ENCODE measurements at places on chromosomes 1 and 21.
A peak's percentile ranks its signal among the peaks of the same experiment; 100 is the strongest.

DNA sequence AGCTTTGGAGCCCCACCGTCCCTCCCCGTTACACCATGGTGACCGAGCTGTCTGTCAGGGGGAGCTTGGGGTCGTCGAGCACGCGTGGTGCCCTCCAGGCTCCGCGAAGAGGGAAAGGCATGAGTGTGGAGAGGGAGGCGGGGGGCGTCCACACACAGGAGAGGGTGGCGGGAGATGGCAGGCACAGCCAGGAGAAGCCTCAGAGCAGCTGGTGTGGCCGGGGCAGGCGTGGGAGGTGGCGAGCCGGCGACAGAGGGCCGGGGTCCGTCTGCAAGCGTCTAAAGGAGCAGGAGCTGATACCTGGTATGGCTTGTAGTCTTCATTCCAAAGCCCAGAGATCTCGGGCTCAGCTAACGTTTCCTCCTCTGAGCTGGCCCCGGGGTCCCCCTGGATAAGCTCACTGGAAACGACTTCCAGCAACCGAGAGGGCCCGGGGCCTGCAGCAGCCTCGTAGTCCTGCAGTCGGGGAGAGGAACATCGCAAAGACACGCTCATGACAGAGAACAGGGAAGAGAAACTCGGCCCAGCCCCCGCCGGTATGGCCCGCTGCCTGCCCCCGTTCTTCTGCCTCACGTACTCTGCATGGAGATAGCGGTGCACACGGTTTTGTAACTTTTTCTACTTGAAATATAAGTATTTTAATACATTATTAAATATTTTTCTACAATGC lies 37.4 kb downstream of the CFAP74 start:
- DNase-seq = no peak

DNA sequence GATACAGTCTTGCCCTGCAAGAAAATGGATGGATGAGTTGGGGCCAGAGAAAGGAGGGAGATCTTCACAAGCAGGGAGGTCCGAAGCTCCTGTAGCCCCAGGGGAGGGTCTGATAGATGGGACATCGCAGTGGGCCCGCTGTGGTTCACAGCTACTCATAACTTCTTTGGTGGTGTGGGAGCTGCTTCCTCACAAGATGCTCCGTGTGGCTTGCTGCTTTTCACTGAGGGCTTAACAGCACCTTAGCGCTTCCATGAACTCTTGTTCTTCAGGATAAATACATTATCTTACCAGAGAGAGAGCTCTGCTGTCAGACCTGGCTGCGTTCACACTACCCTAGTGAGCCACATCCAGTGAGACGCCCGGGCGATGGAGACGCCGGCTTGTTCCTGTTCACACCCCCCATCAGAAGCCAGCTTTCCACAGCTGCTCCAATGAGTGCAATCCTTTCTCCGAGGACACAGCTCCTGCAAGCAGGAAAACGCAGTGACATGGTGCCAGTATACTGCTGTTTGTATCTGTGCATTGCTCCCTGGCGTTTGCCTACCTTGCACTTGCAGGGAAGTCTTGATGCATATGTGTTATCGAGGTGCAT lies 599.8 kb downstream of the AJAP1 start:
- no peak for DNase-seq

- no peak for DNase-seq
These were observed 11.1 kb upstream of the ANGPTL1 start for GRCh38 chr1:178881950-178882349.

DNA sequence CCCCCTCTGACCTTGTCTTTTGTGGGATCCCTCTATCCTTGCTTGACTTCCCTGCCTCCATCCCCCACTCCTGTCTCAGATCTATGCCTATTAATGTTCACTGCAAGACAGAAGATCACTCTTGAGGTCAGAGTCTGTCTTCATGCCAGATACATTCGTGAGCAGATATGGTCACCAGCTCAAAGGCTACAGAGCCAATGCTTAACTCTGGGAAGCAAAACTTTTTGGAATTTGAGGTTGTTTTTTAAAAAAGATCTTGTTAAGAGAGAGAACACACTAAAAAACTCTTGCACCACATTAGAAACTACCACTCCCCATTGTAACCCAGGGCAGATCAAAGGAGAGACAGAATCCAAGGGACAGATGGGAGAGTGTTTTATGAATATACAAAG lies 17.1 kb upstream of the A3GALT2 start:
- DNase-seq = no peak

- no peak for DNase-seq
These were observed 46.2 kb upstream of the GPR153 start for GRCh38 chr1:6307099-6307498.

DNA sequence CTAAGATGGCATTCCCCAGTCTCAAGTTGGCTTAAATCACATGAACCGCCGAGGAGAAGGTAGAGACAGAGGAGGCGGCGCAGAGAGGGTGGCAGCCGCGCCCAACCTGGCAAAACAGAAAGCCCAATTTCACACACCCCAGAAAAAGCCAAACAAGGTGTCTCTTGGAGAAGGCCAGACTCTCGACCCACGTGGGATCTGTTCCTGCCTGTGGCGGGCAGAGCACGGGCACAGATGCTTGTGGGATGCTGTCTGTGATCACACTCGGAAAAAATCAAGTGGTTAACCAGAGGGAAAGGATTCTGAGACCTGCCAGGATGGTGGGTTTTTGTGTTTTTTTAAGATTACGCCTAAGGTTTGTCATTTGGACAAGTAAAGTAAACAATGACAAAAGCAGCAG lies 80.7 kb downstream of the MRPL37 start:
- DNase-seq = no peak

DNA sequence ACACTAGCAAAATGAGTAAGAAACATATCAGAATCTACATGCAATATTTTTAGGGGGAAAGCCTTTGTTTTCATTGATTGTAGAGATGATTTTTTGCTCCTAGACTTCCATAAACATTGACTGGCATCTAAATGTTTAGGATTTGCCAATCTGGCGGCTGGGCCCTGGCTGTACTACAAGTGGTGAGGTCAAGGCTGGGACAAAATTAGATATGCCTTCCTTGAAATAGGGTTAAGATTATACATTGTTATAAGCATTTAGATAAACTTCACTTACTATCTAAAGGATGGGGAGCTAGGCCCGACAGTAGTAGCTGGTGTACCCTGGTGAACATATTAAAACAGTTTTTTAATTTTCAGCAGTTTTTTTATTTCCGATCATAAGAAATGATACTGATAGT lies 5.2 kb downstream of the NFIA start:
- DNase-seq = no peak

- no peak for DNase-seq
These were observed 117.0 kb downstream of the NAV1 start for GRCh38 chr1:201655910-201656309.

GRCh38 chr1:197145446-197146024 lies 934 bp downstream of the ASPM start:
- DNase-seq = no peak

- DNase-seq = no peak
These were observed 39.3 kb upstream of the TSPEAR start for GRCh38 chr21:44750675-44751025.

DNA sequence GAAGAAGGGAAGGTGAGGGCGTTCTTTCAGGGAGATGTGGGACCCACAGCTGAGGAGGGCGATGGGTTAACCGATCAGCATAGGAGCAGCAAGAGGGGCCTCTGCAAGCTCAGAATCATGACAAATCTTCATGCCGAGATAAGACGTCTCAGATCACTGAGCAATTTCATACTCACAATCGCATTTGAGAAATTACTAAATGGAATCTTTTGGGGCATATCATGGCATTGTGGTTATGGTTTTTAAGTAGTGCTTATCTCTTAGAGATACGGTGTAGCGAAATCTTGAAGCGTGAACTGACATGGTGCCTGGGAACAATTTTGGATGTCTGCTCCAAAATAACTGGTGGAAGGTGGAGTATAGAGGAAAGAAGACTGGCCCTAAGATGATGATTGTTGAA lies 6.2 kb downstream of the TNNT2 start:
- no peak for DNase-seq

DNA sequence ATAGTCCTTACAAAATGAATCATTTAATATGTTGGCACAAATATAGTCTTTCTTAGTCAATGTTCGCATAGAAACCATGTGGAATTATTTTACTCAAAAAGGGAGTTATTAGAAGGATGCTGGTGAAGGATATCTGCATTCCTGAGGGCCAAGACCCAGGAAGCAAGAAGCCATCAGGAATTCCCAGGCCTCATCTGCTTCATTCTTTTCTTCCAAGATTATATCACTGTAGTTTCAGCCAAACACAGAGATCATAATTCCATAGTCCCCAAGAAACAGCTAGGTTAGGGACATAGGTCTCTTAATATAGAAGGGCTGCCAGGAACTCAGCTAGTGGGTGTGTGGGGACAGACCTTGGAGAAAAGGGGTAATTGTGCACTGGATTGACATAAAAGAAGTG lies 28.6 kb upstream of the DISC1 start:
- no peak for DNase-seq

GRCh38 chr1:28865997-28866650 lies 48.2 kb upstream of the EPB41 start:
- no peak for DNase-seq

DNA sequence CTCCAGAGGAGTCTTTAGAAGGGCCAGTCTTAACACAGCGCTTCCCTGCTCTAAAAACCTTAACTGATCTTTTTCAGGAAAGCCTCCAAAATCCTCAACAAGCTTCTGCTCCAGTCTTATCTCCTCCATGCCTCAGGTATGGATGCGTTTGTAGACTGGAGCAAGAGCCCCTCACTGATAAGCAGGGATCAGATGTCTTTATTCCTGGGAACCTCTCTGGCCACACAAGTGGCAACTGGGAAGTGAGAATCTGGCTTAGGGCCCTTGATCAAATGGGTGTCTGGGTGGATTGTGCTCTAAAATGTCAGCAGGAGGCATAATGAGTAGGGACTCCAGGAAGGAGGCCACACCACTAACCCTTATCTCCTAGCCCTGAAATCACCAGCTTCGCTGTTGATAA lies 1.4 kb downstream of the ZBTB8A start:
- peak; percentile 48 for DNase-seq

DNA sequence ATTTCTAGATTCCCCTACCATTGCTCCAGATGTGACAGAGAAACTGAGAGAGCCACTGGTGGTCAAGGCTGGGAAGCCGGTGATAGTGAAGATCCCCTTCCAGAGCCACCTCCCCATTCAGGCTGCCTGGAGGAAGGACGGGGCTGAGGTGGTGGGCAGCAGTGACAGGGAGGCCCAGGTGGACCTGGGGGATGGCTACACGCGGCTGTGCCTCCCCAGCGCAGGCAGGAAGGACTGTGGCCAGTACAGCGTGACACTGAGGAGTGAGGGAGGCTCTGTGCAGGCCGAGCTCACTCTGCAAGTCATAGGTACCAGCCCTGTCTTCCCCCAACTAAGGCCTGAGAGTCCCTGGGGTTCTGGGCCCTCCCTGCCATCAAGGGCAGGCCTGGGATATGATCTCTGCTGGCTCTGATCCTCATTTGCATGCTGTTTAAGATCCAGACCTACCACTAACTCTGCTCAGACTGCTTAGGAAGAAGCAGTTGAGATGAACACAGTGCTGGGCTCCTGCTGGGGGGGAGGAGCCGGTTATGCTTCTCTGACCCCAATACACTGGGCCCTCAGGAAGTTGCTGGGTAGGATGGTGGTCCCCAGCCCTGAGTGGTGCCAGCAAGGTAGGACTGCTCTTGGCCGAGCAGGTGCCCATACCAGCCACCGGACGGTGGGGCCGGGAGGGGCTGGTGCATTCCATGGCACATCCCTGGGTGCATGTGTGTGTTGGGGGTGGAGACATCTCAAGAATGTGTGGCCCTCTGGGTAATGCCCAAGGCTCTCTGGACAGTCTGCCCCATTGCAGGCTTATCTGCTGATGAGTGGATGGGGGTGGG lies 25.1 kb downstream of the IGFN1 start:
- no peak for DNase-seq

Data from NCI-H510A treated with DMSO at 0.1 percent for 48 hours (cell line).